Midbrain (tissue), 1 donor: ENCODE measurements at places on chromosomes 4 and X.
A peak's percentile ranks its signal among the peaks of the same experiment; 100 is the strongest.

- no peak for DNase-seq
Observed at GRCh38 chr4:69025191-69025998, 70.9 kb upstream of the UGT2B7 start.

- no peak for DNase-seq
Observed at GRCh38 chr4:6730603-6731317, 14.8 kb downstream of the BLOC1S4 start.

DNA sequence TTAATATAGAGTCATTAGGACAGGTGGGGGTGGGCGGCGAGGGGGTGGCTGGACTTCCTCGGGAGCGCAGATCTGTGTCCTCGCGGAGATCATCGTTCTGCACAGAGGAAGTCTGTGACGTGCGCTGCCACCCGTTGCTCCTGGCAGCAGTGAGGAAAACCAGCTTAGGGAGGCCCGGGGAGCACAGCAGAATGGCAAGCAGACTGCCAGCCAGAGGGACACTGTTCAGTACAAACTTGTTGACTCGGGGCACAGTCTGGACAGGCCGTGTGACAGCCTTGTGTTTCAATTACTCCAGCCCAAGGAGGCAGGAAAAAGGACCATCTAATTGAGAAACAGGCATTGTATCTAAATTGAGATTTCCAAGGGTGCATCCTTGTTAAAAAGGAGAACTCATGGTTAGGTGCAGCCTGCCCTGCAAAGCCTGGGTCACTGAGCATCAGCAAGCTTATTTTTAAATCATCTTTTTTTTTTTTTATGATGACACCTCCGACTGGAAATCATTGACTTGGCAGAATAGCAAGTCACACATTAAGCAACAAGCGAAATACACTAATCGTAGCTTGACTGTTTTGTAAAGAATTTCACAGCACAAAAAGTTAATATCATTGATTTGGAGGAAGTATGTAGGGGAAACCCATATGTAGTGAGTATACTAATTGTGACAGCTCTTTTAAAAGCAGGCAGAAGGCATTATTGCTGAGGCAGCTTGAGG, 512.0 kb upstream of the FAT1 start:
- DNase-seq: peak; percentile 68

DNA sequence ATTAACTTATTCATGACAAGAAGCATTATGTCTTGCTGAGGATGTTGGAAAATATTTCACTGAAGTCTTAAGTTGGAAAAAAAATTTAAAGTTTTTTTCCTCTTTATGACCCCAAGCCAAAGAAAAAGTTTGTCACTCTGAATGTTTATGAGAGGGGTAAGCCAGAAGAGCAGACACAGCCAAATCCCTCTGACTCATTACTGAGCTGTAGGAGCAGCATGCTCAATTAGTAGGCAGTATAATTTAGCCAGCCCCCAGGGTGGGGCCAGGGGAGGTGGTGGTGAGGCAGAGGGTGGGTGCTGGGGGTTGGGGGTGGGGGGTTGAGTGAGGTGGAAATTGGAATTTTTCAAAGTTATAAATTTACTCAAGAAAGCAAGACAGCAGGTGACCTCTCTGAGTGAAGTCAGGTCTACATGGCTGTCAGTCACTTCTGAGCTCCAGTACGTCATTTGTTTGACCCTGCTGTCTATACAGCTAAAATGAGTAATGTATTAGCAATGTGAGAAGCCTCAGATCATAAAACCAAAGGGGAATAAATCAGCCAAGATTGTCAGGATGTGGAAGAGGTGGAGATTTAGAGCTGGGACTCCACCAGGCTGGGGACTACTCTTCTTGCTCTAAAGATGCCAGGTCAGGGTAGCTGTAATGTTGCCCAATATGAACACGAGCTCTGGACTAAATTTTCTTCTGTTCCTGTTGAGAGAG, 98.8 kb upstream of the NDP start:
- no peak for DNase-seq

DNA sequence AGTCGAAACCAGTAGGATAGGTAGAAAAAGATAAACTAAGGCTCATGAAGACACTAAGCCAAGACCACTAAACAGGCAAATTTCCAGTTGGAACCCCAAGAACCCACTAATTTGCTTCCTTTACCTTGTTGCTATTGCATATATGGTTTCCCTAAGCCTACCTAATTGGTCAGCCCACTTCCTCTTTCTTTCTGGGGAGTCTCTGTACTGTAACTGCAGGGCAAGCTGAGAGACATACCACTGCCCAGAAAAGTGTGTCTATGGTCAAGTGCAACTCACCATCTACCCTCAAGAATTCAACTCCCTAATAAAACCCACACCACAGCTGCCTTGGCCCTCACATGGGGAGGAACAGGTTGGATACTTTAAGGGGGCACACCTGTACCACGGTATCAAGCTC, 28.6 kb downstream of the IDS start:
- no peak for DNase-seq

GRCh38 chr4:129561886-129562671, 466.1 kb downstream of the C4orf33 start:
- DNase-seq: no peak

- DNase-seq: no peak
Observed at GRCh38 chrX:57565198-57565597, 26.6 kb upstream of the ZXDB start.

GRCh38 chr4:12146339-12146738, 717.6 kb upstream of the HS3ST1 start:
- DNase-seq: no peak

DNA sequence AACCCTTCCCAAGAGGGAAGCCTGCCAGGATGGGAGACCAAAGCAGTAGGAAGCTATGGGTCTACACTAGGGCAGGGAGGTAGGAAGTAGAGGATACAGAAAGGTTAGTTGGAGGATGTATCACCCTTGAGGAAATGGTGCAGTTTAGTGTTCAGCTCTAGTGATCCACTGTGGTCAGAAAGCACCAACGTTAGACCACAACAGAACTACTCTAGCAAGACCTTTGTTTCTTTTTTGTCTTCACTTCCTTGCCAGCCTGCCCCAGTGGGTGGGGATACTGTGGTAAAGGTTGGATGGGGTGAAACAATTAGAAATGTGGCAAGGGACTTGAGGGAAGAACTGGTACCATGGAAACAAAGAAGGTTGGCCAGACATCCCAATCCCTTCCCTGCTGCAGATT, 83.3 kb downstream of the DDIT4L start:
- no peak for DNase-seq

DNA sequence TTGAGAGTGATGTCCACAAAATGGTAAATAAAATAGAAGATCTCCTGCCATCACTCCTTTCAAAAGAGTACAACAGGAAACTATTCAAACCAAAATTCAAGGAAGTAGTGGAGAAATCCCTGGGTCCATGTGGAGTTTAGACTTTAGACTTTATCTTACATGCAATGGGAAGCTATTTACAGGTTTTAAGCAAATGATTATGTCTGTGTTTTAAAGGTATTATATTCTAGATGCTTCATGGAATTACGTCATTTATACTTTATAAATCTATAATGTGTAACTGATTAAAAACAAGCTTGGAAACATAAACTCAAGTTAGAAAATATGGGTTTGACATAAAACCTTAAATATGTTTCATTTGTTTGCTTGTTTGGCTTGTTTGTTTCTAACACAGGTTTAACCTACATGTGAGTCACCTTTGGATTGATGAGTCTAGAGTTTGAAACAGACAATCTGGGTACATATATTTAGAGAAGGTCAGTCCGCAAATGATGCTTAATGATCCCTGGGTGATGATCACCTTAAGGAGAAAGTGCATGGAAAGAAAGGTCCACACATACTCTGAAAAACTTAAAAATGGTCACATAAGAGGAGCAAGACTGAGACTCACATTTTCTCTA, 519.6 kb upstream of the AGA start:
- no peak for DNase-seq

DNA sequence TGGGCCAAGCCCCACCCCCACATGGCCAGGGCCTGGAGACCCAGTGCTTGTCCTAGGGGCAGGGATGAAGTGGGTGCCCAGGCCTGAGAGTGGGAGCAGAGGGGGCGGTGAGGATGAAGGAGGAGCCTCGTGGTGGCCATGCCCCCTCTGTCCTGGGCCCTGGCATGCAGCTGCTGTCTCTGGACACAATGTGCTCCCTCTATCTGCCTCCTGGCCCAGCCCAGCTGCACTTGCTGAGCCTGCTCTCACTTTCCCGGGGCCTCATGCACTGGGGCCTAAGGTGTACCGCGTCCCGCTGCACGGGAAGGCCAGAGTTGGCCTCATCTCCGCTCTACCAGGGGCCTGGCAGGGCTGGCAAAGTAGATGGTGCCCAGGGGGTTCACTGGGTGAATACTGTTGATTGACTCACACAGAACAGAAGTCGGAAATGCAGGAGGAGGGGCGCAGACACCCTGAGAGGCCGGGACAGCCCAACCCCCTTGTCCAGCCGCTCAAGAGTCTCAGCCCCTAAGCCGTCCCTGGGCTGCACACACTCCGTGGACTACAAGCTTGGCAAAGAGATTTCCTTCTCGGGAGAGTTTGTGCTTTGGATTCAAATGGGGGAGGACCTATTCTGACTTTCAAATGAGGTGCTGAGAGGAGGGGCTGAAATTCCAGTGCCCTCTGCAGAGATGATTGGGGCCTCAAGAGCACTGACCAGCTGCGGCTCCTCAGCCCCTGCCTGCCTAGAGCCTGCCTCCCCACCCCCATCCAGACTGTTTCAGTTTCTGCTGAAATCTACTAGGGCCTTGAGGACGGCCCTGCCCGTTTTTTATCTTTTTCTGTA, 112.4 kb downstream of the PSAPL1 start:
- peak; percentile 88 for DNase-seq

GRCh38 chr4:177339477-177340374, 30.1 kb downstream of the NEIL3 start:
- DNase-seq: no peak

GRCh38 chr4:152290366-152290921, 245.4 kb downstream of the FBXW7 start:
- no peak for DNase-seq

DNA sequence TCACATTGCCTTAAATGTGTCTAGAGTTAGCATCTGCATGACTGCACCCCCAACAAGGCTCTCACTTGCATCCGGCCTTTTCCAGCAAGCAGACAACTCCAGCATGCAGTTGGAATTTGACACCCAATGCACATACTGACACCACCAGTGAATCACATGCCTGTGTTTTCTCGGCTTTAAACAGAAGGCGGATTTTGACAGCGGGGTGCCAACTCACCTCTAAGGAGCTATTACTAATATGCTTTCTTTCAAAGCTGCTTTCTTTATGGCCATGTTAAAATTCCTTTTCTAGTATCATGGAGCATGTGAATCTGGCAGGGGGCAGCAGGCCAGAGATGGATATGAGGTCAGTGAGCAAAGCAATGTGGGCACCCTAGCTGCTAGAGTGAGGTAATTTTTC, 78.0 kb upstream of the CLNK start:
- no peak for DNase-seq

- DNase-seq: no peak
Observed at GRCh38 chr4:113423631-113424030, 337.9 kb downstream of the CAMK2D start.

DNA sequence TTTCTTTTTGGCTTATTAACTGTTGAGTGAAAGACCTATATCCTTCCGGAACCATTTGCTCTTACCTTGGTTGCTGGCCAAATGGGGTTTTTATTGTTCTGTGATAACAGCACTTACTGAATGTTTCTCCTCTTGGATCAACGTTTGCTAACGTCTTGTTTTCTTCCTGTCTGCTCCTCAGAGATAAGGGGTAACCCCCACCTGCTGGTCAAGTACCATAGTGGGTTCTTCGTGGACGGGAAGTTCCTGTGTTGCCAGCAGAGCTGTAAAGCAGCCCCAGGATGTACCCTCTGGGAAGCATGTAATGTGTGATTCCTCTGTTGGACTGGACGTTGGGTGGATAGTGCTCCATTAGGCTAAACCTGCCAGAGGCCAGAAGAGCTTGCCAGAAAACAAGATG, 15.3 kb downstream of the BMX start:
- no peak for DNase-seq

GRCh38 chr4:40301603-40302002, 33.5 kb upstream of the CHRNA9 start:
- DNase-seq: no peak

DNA sequence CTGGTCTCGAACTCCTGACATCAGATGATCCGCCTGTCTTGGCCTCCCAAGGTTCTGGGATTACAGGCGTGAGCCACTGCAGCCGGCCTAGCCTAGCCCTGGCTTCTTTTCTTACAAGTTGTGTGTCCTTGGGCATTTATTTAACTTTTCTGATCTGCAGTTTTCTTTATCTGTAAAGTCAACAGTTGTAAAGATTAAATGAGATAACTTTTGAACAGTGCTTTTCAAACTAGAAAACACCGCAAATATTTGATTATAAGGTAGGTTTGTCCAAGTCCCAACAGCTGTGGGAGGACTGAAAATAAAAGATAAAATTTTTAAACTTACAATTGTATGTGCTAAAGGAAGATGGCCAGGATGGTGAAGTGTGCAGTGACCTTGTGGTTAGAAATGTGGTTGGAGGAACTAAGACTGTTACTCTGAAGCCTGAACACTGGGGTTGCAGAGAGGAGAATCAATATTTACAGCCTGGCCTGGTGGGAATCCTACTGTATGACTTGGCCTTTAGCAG, 44.8 kb downstream of the GSX2 start:
- no peak for DNase-seq

DNA sequence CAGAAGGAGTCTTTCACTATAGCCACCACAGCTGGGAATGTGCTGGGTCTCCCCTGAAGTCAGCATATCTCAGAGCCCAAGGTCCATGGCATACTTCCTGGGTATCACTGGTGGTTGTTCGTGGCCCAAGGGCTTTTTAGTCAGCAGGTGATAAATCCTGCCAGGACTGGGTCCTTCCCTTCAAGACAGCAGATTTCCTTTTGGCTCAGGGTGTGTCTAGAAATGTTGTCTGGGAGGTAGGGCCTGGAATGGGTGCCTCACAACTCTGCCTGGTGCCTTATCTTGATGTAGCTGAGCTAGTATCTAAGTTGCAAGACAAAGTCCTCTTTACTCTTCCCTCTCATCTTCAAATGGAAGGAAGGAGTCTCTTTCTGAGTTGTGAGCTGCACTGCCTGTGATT, 102.4 kb upstream of the TMLHE start:
- no peak for DNase-seq

DNA sequence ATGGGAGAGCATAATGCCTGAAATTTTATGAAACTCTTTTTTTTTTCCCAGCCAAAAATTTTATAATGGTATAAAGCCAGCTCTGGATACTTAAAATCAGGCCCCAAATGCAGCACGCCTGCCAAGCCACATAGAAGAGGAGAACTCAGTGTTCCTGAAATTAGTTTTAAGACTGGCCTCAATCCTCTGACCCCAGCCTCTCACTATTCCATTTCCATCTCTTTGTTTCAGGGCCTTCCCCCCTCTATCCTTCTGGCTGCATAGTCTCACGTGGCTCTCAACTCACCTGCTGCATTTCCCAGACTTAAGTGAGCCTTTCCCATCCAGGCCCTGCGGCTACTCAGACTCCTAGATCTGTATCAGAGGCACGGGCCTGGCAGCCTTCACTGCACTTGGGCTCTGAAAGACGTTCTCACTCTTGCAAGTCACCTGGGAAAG, 5.2 kb upstream of the CBR4 start:
- DNase-seq: no peak

- no peak for DNase-seq
Observed at GRCh38 chr4:147640331-147640730, 23.1 kb downstream of the TMEM184C start.
